ENCODE measurements at places on chromosomes 2 and 18. TPM values are rescaled to one million over a fixed set of nuclear protein-coding genes. Genes with fewer than 3 reads are reported as not detected.

DNA sequence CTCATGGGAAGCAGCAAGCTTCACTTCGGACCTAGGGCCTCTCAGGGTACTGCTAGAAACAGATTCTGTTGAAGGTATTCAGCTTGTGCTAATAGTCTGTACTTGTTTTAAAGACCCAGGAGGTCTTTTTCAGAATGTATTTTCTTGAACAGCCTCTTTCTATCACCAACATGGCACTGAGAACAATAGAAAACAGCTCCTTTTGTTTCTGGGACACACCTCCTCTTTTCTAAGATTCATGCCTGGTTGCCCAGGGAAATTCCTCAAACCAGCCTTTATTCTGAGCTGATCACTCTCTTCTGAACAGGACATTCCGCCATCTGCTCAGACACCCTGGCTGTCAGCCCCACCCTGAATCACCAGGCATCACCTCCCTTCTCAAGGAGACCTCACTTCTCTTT lies 389.6 kb downstream of the TGIF1 start:
- DNase-seq, result no peak
- H3K4me1 ChIP-seq, result no peaks in the 10 kb centered on the region
- no peak overlapping the region for H3K4me3 ChIP-seq
- no peak overlapping the region for H3K27ac ChIP-seq

Gene LGALSL
- polyA plus RNA-seq, result 9.1 TPM

- peak; percentile 79 for DNase-seq
- H3K4me1 ChIP-seq, result peaks cover 23% of the 10 kb centered on the region
- H3K27me3 ChIP-seq, result peaks cover 13% of the 10 kb centered on the region
- peak overlapping the region; percentile 44 for H3K4me3 ChIP-seq
- no peaks in the 10 kb centered on the region for H3K36me3 ChIP-seq
These were observed 176.4 kb downstream of the AGAP1 start for GRCh38 chr2:235669983-235670962.

Gene PIGN
- polyA plus RNA-seq, result 7.4 TPM

Gene IL1RN
- polyA plus RNA-seq, result 9.6 TPM

DNA sequence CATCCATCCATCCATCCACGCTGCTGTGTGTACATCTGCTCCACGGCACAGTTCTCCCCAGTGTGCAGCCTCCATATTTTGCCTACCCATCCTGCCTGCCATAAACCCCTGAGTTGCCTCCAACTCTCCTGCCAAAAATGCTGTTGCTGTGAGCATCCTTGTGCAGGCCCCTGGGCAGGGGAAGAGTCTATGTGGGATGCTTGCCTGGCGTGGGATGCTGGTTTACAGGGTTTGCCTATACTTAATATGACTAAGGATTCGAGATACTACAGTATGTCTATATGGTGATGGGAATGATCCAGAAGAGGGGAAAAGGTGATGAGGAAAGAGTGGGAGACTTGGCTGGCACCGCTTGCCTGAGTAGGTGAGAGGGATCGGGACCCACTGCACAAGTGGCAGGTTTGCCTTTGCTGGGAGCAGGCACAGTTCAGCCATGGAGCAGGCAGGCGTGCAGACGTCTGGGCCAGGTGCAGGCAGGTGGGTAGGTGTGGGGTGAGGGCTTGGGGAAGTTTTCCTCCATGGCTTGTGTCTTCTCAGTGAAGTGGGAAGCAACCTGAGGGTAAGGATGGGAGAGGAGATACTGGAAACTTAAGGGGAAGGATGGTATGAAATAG lies 30.2 kb upstream of the FAHD2A start:
- no peak for DNase-seq
- H3K36me3 ChIP-seq, result no peaks in the 10 kb centered on the region
- peaks cover 5% of the 10 kb centered on the region for H3K27me3 ChIP-seq
- H3K27ac ChIP-seq, result no peak overlapping the region
- no peaks in the 10 kb centered on the region for H3K4me1 ChIP-seq

DNA sequence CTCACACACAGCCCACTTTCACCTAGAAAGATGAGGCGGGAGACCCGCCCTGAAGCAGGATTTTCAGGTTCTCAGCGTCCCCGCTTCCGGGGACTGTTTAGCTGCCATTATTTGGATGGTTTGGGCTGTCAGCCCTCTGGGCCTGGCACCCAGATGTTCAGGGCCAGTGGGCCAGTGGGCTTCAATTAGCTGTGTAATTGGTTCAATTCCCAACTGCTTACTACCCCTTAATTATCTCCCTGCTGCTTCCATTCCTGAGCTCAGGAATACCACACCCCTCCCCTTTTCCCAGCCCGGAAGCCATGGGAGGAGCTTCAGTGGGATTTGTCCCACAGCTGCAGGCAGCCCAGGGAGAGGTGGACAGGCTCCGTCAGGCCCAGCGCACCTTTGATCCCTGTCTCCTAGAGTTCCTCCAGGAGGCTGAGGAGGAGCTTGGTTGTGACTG lies 114.1 kb upstream of the MYCN start:
- DNase-seq, result no peak
- no peaks in the 10 kb centered on the region for H3K27me3 ChIP-seq
- H3K36me3 ChIP-seq, result no peaks in the 10 kb centered on the region

Gene SLC23A3
- polyA plus RNA-seq, result 1.7 TPM

Gene CCDC178
- polyA plus RNA-seq, result 0.61 TPM

DNA sequence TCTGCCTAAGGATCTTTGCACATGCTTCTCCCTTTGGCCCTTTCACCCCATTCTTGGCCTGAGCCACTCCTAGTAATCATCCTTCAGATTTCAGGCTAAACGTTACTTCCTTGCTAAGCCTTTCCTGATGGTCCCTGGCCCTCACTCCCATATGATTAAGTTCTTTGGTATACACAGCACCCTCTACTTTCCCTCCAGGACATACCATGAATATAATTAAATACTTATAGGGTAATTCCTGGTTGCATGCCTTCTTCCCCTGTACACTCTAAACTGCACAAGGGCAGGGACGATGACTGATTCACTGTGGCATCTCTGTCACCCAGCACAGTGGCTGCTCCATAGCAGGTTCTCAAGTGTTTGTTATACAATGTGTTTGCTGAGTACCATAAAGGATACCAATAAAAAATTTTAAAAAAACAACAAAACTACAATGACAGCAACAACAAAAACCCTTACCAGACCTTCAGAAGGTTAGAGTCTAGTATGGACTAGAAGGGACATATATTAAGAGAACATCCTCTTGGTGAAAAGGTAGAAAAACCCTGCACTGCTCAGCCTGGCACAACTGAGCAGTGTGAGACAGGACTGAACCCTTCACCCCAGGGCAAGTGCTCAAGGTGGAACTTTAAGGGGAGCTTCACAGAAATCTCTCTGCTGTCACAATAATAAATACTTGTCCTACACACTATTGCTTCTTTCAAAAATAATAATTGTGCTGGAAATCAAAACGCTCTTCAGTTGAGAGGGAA lies 76.2 kb downstream of the AAK1 start:
- DNase-seq, result no peak
- H3K4me3 ChIP-seq, result no peak overlapping the region
- H3K4me1 ChIP-seq, result peaks cover 45% of the 10 kb centered on the region
- no peaks in the 10 kb centered on the region for H3K27me3 ChIP-seq
- no peaks in the 10 kb centered on the region for H3K36me3 ChIP-seq

- H3K27ac ChIP-seq, result no peak overlapping the region
- DNase-seq, result no peak
- peaks cover 18% of the 10 kb centered on the region for H3K4me1 ChIP-seq
- no peaks in the 10 kb centered on the region for H3K27me3 ChIP-seq
- H3K4me3 ChIP-seq, result no peak overlapping the region
- H3K36me3 ChIP-seq, result no peaks in the 10 kb centered on the region
These were observed 14.6 kb downstream of the EML4 start for GRCh38 chr2:42183775-42184174.

DNA sequence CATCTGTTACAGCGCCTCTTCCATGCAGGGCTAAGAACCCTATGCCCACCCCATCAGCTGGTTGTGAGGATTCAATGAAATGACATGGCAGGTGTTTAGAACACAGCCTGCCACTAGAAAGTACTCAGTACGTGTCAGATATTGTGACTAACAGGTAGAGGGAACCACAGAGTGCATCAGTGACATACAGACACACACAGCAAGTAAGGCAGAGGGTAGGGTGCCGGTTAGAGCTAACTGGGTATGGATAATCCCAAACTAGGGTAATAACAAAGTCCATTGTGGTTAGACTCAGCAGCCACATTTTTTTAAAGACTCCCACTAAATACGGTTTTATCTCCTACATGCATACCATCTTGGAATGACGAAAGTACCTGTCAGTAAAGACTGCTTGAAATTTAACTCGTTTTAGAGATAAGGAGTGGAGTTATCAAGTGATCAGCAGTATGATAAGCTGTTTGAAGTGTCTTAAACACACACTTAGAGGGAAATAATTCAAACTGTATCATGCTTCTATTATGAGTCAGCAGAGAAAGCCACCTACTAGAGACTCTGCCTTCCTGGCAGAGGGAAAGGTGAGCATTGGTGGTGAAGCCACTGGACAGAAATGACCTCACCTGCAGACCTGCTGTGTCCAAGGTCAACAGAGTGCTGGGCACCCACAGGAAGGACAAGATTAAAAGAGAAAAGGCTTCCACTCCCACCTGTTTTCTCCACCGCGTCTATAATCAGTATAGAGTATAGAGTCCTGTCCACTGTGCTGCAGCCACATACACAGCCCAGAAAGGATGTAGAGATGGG lies 20.6 kb downstream of the MPPE1 start:
- no peak overlapping the region for H3K27ac ChIP-seq
- no peaks in the 10 kb centered on the region for H3K27me3 ChIP-seq
- no peak for DNase-seq
- H3K4me3 ChIP-seq, result no peak overlapping the region
- peaks cover 25% of the 10 kb centered on the region for H3K36me3 ChIP-seq

Gene UGT1A8
- polyA plus RNA-seq, result not detected

Gene CXXC1
- 74.4 TPM for polyA plus RNA-seq
